ENCODE measurements at places on chromosomes 6 and 20.

- DNase-seq = peak; percentile 35
These were observed 31.7 kb downstream of the SAMHD1 start for GRCh38 chr20:36919715-36920333.

DNA sequence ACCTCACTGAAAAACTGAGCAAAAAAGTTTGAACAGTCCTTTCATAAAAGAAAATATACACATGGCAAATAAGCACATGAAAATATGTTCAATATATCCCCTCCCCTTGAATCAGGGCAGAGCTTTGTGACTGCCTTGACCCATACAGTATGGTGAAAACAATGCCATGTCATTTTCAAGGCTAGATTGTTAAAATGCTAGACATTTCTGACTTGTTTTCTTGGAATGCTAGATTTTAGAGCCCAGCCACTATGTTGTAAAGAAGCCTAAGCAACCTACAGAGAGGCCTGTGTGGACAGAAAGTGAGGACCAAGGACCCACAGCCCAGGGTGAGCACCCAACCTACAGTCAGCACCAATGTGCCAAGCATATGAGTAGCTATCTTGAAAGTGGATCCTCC is 17.1 kb upstream of the ASF1A start:
- no peak for DNase-seq

- DNase-seq = no peak
These were observed 17.4 kb downstream of the PRPH2 start for GRCh38 chr6:42704937-42705374.

- DNase-seq = no peak
These were observed 210.2 kb downstream of the TMEM200A start for GRCh38 chr6:130575971-130576370.

DNA sequence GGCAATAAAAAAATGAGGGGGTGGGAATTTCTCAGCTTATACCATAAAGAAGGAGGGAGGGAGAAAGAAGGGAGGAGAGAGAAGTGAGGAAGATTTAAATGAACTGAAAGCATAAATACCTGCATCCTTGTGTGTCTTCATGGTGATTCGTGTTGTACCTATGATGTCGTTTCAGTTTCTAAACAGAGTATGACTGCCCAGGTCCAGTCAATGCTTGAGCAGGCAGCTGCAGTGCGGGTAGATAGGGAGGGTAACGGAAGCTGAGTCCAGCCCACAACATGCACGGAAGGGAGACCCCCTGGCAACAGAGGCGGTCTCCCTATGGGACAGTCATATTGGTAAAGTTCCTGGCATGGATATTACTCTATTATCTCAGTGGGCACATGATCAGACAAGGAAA is 184.5 kb downstream of the KIF16B start:
- DNase-seq = no peak

DNA sequence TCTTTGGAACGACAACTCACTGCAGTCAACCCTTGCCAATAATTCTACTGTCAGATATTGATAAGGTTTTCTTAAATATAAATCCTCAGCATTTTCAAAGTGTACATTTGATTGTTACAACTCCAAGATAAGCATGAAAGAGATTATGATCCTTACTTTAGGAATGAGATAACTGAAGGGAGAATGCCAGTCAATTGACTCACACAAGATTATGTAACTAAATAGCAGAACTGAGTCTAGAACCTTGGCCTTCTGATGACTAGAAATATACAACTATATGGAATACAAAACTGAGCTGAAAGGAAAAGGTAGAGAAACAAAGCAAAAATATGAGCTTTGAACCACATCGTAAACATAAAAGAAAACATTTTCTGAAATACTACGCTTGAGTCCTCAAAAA is 26.9 kb upstream of the STXBP5 start:
- DNase-seq = no peak

- peak; percentile 53 for DNase-seq
These were observed at the start of gene CFB for GRCh38 chr6:31945507-31946369. TSS of gene CFB (plus strand) at chr6:31946095. CDS start at chr6:31946222, 127 bp downstream.

GRCh38 chr6:85569323-85569722 is 24.3 kb downstream of the SNX14 start:
- no peak for DNase-seq

DNA sequence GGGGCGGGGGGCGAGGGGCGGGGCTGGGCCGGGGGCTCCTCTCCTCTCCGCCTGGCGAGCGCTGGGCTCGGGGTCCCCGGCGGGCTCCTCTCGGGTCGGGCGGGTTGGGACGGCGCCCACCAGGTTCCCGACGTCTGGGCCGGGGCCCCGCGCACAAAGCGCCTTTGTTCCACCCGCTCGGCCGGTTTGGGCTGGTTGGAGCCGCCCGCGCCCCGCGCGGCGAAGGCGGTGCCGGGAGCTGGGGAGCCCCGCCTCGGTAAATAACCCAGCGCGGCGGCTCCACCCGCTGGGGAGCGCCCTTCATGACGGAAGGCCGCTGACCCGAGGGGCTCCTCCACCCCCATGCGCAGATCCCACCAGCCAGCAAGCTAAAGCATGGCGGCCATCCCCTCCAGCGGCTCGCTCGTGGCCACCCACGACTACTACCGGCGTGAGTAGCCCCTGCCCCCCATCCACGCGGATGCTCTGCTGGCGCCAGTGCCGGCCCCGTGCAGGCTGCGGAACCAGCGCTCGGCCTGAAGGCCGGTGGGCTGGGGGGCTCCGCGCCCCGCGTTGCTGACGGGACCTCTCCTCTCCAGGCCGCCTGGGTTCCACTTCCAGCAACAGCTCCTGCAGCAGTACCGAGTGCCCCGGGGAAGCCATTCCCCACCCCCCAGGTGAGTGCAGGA is 503 bp downstream of the PPDPF start:
- peak; percentile 85 for DNase-seq

DNA sequence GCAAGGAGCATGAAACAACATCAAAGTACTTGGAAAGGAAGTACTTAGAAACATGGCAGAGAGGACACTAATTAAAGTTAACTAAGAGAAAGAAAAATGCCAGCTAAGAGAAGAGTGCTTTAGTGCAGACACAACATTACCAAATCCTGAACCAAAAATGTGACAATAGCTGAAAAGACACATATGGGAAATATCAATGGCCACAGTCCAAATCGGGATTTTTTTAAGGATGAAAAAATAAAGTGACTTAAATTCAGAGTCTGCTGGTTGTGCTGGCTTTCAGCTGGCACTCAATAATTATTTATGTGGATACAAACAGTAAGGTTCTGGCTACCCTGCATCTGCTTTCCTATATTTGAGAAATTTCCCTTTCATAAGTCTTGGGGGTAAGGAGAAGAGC is 12.6 kb upstream of the DST start:
- DNase-seq = no peak

DNA sequence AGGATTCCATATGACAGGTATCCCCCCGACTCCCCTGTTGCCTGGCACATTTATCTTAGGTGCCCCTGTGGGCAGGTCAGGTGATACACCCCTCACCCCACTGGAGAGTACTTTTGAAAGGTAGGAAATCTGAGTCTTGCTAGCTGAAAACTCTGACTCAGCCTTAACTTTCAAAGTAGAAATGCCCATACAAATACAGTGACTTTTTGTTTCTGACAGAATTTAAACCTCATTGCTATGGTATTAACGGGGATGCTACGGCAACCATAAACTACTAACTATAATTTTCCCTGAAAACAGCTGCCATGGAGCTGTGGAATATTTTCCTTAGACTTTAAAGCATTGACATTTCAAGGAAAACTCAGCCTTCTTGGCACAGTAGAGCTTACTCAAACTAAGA is 536.0 kb downstream of the RFPL4B start:
- no peak for DNase-seq

GRCh38 chr6:26553635-26554446 is 15.7 kb downstream of the HMGN4 start:
- no peak for DNase-seq

- no peak for DNase-seq
These were observed 64.2 kb downstream of the LAMP5 start for GRCh38 chr20:9578594-9578993.

DNA sequence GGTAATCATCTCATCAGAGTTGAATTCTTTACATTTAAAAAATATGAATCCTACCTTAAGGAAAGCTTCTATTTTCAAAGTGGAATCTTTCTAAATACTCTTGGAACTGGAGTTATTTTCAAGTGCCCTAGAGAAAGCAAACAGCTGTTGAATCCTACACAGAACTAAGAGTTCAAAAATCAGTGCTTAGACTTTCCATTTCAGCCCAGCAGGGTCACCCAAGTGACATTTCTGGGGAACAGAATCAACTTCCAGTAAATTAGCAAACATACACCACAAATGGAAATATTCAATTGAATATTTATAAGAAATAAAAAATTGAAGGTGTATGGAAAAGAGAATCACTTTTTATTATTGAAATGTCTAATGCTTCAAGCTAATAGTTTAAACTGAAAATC is 427.7 kb upstream of the NOX3 start:
- no peak for DNase-seq

DNA sequence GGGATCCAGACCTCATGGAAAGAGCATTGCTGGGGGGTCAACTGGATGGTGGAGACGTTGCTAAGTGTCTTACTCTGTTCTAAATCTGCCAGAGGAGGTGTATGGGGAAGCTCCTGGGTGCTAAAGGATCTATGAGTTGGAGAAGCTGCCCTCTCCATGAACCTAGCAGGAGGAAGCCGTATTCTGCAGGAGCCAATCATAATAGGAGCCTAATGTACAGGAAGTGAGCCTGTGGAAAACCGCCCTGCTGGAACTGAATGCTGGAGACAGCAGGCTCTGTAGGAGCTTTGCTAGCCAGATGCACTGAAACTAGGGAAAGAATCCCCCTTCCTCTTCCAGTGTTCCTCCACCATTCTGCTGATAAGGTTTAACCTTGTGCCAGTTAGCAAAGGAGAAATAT is 10.9 kb downstream of the CASP8AP2 start:
- no peak for DNase-seq

- DNase-seq = no peak
These were observed 237.2 kb downstream of the TFAP2A start for GRCh38 chr6:10177704-10178103.

DNA sequence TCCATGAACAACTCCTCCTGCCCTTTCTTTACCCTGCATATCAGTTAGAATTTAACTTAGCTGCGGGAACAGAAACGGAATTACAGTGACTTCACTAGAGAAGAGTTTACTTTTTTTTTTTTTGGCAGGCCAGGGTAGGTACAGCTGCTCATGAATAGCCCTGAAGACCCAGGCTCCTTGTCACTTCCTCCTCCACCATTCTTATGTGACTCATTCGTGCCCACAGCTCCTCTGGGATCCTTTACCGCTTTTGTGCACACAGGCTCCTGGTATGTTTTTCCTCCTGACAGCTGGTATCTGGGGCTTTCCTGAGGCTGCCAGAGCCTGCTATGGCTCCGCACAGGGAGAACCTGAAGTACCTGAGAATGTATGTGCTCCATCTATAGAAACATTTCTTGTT is 3.9 kb upstream of the KCNS1 start:
- no peak for DNase-seq

- peak; percentile 65 for DNase-seq
These were observed 619 bp downstream of the RREB1 start for GRCh38 chr6:7108196-7108963.

GRCh38 chr20:48855046-48855445 is 27.2 kb upstream of the PREX1 start:
- no peak for DNase-seq

GRCh38 chr6:147711476-147711875 is 203.0 kb downstream of the SAMD5 start:
- DNase-seq = no peak

DNA sequence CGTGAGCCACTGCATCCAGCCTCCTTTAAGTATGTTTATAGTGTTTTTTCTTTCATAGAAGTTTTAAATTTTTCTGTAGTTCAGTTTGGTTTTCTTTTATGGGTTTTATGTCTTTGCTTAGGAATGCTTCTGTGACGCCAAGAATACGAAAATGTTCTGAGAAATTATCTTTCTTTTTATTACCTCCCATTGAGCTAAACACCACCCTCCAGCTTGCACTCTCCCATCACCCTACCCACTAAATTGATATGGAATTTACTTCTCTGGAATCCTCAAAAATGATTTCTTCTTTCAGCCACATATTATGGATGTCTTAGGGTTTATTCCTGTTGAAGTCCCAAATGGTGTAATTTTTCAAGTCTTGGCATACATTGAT is 38.1 kb downstream of the JARID2 start:
- no peak for DNase-seq

DNA sequence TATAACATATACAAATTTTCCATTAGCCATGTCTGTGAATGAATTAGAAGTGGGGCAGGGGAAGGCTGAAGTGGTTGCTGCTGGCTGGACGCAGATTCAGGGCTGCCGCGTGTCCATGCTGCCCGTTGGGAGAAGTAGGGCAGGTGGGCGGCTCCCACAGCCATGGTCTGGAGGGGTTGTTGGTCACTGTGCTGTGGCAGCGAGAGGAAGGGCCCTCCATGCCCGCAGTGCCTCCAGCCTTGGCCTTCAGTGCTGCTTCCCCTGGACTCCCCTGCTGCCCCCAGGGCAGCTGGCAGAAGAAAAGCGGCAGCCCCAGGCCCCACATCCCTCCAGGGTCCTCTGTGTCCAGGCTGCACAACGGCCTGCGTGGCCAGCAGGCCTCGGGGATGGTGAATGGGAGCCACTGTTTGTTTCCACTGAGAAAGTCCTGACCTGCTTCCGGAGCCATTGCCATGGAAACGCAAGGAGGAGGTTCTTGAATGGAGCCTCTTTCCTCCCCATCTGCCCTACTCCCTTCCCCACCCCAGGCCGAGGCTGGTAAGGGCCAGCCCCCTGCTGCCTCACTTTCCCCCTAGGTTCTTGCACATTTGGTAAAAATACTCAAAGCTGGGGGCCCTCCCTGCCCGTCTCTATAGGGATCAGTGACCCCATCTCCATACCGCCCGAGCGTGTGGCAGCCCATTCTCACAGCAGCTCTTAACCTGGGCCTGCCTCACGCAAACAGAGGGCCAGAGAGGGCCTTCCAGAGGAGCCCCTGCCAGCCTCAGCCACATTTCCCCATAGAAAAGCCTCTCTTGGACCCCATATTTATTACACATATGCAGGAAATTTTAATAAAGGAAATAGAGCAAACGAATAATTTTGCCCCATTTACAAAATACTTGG is 113.3 kb downstream of the SASH1 start:
- peak; percentile 73 for DNase-seq

DNA sequence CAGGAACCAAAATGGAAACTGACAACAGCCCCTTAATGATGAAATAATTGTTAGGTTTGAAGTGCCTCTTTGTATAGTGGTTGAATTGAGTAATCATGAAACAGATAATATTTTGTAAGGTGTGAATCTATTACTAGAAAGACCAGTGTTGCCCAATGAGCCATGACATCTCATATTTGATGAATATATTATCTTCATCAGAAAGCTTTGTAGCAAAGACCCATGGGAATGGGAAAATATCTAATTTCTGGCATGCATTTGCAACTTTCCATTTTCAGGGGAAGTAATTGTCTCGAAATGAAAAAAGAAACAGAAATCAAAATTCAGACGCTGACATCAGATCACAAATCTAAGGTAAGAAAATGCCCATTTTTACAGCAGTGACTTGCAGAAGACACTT is 57.3 kb upstream of the LAMP5 start:
- DNase-seq = no peak

DNA sequence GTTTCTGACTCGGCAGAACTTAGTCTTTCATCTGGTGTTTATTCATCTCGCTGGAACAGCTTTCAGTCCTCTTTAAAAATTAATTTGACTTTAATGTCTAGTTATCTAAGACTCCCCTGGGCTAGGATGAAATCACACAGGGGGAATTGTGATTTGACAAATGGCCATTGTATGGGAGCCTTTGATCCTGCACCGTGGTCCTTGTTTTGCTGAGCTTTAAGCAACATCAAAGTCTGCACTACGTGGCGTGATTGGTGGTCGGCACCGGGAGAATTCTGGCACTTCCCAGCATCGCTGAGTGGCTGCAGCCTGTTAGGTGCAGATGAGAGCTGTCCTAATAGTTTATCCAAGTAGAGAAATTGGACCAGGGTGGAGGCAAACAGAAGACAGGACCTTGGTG is 146.9 kb downstream of the TBC1D7 start:
- no peak for DNase-seq

- peak; percentile 61 for DNase-seq
These were observed 114.4 kb upstream of the PRND start for GRCh38 chr20:4607287-4607713.
